Right forelimb (tissue), 1 donor: ENCODE measurements at places on chromosomes 1 and 21.

- DNase-seq = no peak
Measured at GRCh38 chr1:228090613-228091081, 8.1 kb downstream of the ARF1 start.

DNA sequence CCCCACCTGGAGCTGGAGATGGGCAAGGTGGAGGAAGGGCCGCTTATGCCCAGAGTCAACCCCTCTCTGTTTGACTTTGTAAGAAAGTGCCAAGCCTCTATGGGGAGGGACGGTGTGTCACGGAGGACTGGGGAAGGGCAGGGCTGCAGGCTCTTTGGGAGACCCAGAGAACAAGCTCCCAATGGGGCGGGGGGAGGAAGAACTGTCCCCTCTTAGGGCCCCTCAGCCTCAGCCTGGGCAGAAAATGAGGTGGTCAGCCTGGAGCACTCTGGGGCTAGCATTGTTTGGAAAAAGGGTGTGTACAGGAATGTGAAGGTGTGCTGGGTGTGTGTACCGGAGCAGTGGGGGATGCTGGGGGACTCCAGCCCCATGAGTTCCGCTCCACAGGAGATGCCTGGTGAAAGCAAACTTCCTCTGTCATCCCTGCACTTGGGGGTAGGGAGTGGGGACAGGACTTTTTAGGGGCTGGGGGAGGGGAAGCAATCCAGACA, 1.2 kb upstream of the INAVA start:
- no peak for DNase-seq

- no peak for DNase-seq
Measured at GRCh38 chr21:36959020-36959835, 7.2 kb downstream of the HLCS start.

DNA sequence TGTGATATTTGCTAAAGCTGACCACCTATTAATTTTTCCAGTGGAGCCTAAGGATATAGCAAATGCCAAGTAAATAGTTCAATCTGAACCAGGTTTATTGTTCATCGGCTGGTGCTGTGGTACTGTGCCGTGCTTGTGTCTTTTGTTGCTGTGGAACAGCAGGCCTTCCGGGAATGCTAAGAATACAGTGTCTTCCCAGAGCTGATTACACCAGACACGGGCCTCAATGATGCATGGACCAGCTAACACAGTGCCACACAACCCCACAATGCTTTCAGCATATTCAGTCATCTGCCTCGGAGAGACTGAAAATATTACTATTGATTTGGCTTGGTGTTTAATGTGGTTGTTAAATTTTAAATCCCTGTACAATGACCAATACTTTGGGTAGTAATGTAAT, 415.4 kb downstream of the PTBP2 start:
- DNase-seq = no peak

- no peak for DNase-seq
Measured at GRCh38 chr21:15592271-15592860, 137.4 kb upstream of the USP25 start.

DNA sequence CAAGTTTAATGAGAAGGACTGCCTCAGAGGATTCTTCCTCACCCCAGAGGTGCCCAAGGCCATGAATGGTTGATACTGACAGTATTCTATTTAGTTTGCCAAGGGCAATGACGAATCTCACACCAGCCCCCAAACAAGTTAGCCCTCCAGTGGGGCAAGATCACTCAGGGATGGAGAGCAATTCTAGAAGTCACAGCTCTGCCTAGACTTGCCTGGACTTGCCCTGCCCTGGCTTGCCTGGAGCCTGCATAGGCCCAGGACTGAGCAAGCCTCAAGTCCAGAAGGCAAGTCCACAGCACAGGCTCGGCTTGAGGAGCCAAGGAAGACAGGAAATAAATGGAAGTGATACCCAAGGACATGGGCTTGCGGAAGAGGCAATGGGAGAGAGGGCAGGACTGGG, 39.5 kb upstream of the RGS16 start:
- DNase-seq = no peak

GRCh38 chr1:15540186-15540585, 13.5 kb downstream of the DNAJC16 start:
- no peak for DNase-seq

DNA sequence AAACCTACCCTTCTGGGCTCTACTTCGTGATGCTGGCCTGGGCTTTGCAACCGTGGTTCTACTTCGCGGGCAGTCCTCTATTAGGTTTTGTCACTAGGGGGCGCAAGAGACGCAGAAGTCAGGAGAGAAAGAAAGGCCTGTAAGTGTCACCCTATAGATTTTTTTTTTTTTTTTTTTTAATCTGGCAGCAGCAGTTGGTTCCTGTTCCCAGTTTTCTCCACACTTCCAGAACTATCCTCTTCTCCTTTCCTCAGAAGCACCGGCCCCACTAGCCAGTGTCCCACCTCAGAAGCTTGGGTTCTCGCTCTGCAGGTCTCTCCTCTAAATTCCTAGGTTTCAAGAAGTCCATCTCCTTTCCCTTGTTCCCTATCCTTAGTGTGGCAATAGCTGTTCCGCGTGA, 9.1 kb upstream of the LCE2D start:
- DNase-seq = peak; percentile 59

GRCh38 chr1:29864431-29865022, 628.2 kb downstream of the PTPRU start:
- DNase-seq = no peak

DNA sequence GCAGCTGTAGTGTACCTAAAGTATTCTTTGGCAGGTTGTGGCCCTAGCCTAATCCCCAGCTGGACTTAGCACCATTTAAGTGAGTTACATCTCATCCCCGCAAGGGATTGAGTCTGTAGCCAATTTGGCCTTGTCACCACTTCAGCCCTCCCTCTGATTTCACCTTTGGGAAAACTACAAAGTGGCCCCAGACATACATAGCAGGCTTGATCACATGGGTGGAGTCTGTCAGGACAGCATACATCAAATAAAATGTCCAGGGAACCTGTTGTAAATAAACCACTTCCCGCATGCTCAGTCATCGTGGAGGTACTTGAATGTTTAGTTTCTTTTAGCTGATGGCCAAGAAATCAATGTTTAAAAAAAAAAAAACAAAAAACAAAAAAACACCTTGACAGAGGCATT, 142.5 kb downstream of the DHRS3 start:
- no peak for DNase-seq

- DNase-seq = no peak
Measured at GRCh38 chr1:201537467-201537866, 1.5 kb upstream of the NAV1 start.

DNA sequence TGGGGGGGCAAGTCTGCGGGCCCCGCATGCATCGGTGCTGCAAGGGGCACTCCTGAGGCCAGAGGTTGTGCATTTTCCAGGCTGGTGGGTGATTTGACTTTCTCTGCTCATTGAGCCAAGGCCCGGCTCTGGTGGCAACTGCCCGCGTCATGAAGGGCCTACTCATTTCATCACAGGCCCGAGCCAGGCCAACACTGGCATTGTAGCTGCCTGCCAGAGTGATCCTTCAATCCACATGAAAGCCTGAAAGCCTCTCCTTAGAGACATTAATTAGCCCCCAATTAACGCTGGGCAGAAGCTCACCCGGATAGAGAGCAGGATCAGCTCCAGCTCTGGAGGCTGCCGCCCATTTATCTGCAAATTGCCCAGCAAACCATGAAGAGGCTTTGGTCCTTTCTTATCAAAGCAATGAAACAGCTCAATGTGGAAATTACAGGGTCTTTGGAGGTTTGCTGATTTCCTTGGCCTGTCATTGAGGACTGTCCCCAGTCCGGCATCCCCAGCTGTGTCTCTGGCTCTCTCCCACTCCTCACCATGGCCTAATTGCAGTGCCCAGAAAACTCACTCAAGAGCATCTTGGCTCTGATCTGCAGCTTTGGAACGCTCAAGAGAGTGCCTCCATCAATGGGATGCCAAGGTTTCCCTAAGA, 50.4 kb upstream of the STUM start:
- DNase-seq = no peak

GRCh38 chr1:101728029-101728428, 268.7 kb downstream of the OLFM3 start:
- DNase-seq = no peak

DNA sequence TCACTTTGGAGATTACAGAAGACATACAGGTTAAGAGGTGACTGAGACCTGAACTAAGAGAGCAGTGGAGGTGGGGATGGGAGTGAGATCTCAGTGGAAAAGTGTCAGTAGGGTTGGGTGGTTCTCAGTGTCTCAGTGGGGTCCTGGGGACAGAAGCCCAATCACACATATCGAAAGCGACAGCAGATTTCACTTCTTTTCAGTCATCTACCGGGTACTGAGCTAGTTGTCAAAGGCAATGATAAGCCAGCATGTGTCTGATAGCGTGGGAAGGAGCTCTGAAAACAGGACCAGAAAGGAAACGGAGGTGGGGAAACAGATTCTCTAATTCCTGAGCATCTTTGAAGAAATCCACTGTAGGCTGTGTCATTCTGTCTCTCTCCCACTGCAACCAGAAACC, 59.5 kb downstream of the RHOU start:
- no peak for DNase-seq

DNA sequence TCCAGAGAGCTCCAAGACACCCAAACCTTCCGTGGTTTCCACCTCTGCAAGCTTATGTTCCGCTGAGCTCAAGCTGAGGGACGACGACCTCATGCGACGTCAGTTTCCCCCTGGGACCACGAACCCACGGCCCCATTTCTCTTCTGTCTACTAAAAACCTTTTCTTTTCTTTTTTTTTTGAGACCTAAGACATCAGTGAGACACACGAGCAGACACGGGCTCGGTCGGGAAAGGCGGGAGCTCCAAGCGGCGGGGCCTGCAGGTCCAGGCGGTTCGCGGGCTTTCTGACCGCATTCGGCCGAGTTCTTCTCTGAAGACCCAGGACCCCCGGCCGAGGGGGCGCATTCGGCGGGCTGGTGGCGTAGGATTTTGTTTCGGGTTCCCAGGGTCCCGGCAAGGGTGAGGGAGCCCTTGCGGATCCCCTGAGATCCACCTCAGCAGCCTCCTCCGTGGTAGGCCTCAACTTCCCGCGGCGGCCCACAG, 402 bp downstream of the C21orf58 start:
- DNase-seq = peak; percentile 47

- no peak for DNase-seq
Measured at GRCh38 chr1:62906428-62906886, 122.5 kb downstream of the ATG4C start.

- no peak for DNase-seq
Measured at GRCh38 chr1:225539575-225539974, 111.7 kb upstream of the LBR start.

DNA sequence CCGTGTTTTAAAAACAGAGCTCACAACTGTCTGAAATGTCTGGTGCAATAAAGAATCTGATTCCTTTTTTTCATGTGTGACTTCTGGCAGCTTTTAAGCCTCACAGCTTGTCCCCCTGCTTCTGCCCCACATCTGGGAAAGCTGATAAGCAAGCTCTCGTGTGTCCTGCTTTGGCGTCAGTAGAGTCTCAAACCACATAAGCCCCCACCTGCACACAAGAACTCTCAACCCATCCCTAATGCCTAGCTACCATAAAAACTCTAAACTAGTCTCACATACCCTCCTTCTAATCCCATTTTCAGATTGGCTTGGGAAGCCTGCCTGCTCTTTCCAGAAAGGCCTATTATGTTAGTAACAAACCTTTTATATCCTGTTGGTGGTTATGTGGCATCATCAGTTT, 94.6 kb upstream of the DAB1 start:
- no peak for DNase-seq

DNA sequence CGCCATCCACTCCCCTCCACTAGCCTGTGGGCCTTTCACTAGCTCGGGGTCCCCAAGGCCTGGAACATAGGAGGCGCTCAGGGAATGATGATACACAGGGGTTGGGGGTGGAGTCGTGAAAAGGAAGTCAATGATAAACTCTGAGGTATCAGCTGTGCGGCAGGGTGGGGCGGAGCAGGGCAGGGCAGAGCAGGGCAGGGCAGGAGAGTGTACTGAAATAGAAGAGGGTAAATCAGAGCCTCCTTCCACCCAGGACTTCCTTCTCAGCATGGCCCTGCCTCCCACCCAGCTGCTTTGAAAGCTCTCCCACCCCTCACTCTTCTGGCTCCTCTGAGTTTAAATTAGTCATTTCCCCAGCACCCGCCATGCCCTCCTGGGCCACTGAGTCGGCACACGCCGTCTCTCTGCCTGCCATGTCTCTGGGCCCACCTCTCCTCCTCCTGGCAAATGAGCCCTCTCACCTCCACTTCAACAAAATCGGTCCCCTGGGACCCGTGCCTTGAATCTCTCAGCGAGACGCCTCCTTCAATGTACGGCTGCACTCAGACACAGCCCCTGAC, 16.9 kb downstream of the CAPZB start:
- DNase-seq = no peak

GRCh38 chr1:118143831-118144230, 41.2 kb downstream of the SPAG17 start:
- DNase-seq = no peak

DNA sequence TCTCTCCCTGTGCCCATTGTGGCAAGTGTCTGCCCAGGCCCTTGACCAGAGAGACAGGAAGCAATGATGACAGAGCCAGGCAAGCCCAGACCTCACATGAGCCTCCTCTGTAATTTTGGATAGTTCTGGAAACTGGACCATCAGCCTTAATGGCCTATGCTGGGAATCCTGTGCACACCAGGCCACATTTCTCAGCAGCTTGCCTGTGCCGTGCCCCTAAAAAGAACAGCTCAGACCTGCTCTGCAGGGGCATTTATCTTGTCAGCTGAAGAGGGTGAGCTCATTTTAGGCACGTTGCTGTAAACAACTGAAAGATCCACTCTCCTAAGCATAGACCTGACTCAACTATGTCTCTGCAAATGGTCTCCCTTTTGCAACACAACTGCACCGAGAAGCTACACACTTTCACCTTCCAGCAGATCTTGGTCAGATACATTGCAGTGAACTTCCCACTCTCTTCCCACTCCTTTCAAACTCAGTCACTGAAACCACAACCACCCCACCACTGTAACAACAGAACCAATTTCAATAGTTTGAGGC, 53.5 kb upstream of the BACH1 start:
- DNase-seq = no peak

- no peak for DNase-seq
Measured at GRCh38 chr1:84360316-84360715, 38.0 kb upstream of the DNASE2B start.

DNA sequence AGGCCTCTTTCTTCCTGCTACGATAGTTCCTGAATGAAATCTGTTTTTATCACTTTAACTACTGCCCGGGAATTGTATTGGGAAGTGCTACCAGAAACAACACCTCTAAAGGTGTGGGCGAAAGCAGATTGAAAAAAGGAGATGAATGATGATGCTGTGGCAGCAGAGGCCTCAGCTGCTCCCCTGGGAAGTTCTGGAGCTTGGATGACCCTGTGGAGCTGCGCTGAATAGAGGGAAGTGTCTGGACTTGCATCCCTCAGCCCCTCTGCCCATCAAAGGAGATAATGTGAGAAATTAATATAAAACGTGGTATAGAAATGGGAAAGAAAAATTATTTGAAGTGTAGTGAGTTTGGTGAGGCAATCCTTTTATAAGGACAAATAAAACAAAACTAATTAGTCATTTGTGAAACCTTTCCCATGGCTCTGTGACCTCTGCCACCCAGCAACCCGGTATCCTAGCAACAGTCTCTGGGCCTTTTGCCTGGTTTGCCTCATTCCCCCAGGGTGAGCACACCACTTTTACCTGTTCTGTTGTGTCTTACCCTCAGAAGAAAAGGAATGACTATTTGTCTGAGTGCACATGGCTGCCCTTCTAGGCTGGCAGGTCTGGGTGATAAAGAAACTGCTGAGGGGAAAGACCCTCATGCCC, 21.3 kb downstream of the OVAAL start:
- no peak for DNase-seq
